Activated CD8-positive, alpha-beta memory T cell treated with anti-CD3 and anti-CD28 coated beads, Interleukin-2, amount 10 ng/mL, durations not matched to agents 7 days and 5 days (primary cell): ENCODE measurements at places on chromosomes 2 and 18. TPM values are rescaled to one million over a fixed set of nuclear protein-coding genes. Genes with fewer than 3 reads are reported as not detected.

DNA sequence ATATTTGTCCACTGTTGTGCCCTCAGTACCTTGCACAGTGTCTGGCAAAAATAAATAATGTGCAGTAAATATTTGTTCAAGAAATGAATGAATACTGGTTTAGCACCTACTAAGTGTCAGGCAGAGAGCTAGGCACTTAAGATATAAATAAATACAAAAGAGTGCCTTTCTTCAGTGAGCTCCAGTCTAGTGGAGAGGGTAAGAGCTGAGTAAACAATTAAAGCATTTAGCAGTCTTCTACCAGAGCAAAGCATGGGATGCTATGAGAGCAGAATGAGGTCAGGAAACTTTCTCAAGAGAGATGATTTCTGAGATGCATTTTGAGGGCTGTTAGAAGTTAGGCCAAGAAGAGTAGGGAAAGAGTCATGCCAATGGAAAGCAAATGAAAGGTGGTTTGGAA lies 314.7 kb downstream of the DSC3 start:
- no peak for DNase-seq

Gene DCC
- total RNA-seq: not detected

DNA sequence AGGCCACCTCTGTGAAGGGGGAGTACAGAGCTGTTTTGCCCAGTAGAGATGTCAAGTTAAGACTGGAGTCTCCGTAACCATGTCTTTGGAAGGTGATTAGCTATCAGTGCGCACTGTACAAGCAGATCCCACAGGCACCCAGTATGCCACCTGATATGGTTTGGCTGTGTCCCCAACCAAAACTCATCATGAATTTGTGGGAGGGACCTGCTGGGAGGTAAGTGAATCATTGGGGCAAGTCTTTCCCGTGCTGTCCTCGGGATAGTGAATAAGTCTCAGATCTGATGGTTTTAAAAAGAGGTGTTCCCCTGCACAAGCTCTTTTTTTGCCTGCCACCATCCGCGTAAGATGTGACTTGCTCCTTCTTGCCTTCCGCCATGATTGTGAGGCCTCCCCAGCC lies 90.2 kb downstream of the ACTR2 start:
- DNase-seq: no peak

Gene LIMS2
- total RNA-seq: 4.5 TPM

- DNase-seq: no peak
Measured at GRCh38 chr2:224436634-224437033, 34.7 kb upstream of the FAM124B start.

- no peak for DNase-seq
Measured at GRCh38 chr2:164696634-164697033, 75.4 kb upstream of the GRB14 start.
